ENCODE measurements at places on chromosomes 1 and 21.

- no peak for DNase-seq
These were observed 6.4 kb downstream of the NUAK2 start for GRCh38 chr1:205315008-205315618.

GRCh38 chr1:201006450-201006849 lies 17.1 kb downstream of the KIF21B start:
- DNase-seq = no peak

DNA sequence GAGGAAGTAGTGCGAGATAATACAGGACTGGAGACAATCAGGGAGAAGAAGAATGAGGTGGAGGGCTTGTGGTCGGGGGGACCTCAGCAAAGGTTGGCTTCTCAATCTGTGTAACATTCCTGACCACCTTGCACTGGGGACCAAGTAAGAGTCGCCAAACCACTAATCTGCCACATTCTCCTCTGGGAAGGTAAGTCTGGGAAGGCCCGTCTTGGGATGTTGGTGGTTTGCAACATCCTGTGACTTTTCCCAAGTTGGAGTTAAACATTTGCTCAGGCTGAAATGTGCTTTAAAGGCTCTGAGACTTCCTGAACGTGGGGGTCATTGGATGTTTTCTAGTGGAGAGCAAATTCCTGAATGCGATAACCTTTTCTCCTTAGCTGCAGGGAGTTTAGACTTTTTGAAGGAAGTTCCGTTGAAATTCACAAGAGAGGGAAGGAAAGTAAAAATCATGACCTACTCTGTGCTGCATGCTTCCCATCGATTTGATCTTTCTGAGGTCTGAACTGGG lies 325.9 kb downstream of the RPS6KC1 start:
- DNase-seq = no peak

GRCh38 chr1:66769512-66770229 lies 17.4 kb downstream of the DYNLT5 start:
- no peak for DNase-seq

GRCh38 chr1:245651093-245651492 lies 496.3 kb downstream of the KIF26B start:
- no peak for DNase-seq

All from DMS79 (cell line).